Heart left ventricle (tissue), 16 donors: ENCODE measurements at places on chromosomes 3 and 15. TPM values are rescaled to one million over a fixed set of nuclear protein-coding genes. Genes with fewer than 3 reads are reported as not detected.

SPATA12 gene
- 0.20 TPM for total RNA-seq

FAM174B gene
- 15.9 TPM for total RNA-seq

DNASE1L3 gene
- 0.44 TPM for total RNA-seq

OCA2 gene
- total RNA-seq: not detected

FETUB gene
- not detected for total RNA-seq

STRC gene
- total RNA-seq: not detected

DNA sequence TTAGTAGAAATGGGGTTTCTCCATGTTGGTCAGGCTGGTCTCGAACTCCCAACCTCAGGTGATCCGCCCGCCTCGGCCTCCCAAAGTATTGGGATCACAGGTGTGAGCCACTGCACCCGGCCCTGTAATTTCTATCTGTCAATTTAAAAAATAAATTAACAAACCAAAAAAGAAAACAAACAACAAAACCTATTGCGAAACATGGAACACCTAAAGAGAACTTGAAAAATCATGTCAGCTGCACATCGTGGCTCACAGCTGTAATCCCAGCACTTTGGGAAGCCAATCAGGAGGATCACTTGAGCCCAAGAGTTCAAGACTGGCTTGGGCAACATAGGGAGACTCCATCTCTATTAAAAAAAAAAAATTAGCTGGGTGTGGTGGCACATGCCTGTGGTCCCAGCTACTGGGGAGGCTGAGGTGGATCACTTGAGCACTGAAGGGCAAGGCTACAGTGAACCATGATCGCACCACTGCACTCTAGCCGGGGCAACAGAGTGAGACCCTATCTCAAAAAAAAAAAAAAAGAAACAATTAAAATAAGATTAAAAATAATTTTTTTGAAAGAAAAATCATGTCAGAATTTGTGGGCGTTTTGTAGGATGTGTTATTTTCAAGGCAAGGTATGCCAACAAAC, 19.6 kb downstream of the PARP6 start:
- no peak overlapping the region for H3K27ac ChIP-seq
- H3K27me3 ChIP-seq: no peaks in the 10 kb centered on the region
- no peak for DNase-seq
- H3K36me3 ChIP-seq: peaks cover 93% of the 10 kb centered on the region

GRCh38 chr3:2714834-2715233, 395.3 kb downstream of the IL5RA start:
- no peak overlapping the region for H3K27ac ChIP-seq
- H3K4me1 ChIP-seq: no peaks in the 10 kb centered on the region
- H3K36me3 ChIP-seq: no peaks in the 10 kb centered on the region
- H3K27me3 ChIP-seq: no peaks in the 10 kb centered on the region
- no peak overlapping the region for H3K4me3 ChIP-seq
- no peak for DNase-seq

DNA sequence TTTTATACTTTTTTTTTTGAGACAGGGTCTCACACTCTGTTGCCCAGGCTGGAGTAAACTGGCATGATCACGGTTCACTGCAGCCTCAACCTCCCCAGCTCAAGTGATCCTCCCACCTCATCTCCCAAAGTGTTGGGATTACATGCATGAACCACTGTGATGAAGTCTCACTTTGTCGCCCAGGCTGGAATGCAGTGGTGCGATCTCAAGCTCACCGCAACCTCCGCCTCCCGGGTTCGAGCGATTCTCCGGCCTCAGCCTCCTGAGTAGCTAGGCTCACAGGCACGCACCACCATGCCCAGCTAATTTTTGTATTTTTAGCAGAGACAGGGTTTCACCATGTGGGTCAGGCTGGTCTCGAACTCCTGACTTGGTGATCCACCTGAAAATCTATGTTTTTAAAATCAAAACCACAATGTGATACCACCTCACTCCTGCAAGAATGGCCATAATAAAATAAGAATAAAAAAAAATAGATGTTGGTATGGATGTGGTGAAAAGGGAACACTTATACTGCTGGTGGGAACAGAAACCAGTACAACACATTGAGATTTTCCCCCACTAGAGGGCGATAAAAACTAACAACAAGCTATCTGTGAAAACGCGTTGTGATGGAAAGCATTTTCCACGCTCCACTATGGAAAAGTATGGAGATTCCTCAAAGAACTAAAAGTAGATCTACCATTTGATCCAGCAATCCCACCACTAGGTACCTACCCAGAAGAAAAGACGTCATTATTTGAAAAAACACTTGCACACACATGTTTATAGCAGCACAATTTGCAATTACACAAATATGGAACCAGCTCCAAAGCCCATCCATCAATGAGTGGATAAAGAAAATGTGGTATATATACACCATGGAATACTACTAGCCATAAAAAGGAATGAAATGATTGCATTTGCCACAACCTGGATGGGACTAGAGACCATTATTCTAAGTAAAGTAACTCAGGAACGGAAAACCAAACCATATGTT, 26.8 kb upstream of the OCA2 start:
- H3K4me3 ChIP-seq: no peak overlapping the region
- DNase-seq: no peak
- H3K36me3 ChIP-seq: peaks cover 54% of the 10 kb centered on the region

DNA sequence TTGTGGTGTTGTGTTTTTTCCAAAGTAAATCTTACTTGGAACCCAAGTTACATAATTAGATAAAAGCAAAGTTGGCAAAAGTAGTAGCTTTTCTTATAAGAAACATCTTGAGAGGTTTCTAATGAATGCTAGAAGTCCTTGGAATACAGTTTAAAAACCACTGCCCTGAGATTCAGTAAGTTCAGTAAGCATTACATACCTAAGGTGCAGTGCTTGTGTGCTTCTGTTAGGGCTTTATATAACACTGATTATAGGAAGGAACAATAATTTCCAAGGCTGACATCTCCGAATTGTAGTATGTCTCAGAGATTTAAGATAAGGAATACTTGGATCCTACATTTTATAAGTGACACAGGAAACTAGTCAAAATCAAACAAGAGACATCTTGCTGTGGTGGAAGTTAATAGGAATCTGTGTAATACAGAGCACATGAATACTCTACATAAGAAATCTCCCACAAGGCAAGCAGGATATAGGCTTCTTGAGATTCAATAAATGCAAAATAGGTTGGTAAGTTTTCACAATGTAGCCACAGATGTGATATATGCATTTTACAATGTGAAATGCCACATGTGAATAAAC, 268.2 kb downstream of the LSAMP start:
- no peaks in the 10 kb centered on the region for H3K4me1 ChIP-seq
- no peak for DNase-seq
- no peak overlapping the region for H3K4me3 ChIP-seq
- no peaks in the 10 kb centered on the region for H3K36me3 ChIP-seq
- H3K27me3 ChIP-seq: no peaks in the 10 kb centered on the region

DNA sequence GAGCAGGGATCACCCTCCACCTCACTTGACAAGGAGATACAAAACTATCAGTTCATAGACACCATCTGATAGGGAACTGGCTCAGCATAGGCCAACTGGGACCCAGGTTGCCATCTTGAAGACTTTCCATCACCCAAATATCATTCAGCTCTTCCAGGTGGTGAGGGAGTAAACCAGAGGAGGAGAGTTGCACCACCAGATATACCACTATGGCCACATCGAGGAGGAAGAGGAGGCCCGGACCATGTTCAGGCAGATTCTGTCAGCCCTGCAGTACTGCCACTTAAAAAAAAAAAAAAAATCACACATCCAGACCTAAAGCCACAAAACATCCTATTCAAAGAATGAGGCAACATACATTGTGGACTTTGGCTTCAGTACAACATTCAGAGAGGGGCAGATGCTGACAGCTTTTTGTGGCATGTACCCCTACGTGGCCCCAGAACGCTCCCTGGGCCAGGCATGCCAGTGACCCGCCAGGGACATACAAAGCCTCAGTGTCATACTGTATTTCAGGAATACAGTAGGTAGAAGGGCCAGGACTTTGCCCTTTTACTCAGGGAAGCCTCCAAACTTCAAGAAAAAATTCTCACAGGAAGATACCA, 18.4 kb upstream of the EMC3 start:
- no peaks in the 10 kb centered on the region for H3K36me3 ChIP-seq
- no peak overlapping the region for H3K27ac ChIP-seq
- no peaks in the 10 kb centered on the region for H3K27me3 ChIP-seq
- H3K4me3 ChIP-seq: no peak overlapping the region
- H3K4me1 ChIP-seq: peaks cover 13% of the 10 kb centered on the region
- no peak for DNase-seq

DNA sequence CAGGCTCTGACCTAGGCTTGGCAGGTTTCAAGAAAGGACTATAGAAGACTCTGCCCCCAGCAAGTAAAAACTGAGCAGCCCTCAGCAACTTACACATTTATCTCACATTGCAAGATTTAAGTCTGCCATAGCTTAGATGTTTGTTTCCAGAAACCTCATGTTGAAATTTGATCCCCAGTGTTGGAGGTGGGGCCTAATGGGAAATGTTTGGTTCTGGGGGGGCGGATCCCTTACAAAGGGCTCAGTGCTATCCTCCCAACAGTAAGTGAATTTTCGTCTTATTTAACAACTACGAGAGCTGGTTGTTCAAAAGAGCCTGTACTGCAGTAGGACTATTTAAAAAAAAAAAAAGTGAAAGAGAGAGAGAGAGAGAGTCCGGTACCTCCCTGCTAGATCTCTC, 125.2 kb upstream of the PROK2 start:
- H3K4me1 ChIP-seq: no peaks in the 10 kb centered on the region
- DNase-seq: no peak
- no peaks in the 10 kb centered on the region for H3K27me3 ChIP-seq
- H3K36me3 ChIP-seq: no peaks in the 10 kb centered on the region
- H3K4me3 ChIP-seq: no peak overlapping the region
- no peak overlapping the region for H3K27ac ChIP-seq

DNA sequence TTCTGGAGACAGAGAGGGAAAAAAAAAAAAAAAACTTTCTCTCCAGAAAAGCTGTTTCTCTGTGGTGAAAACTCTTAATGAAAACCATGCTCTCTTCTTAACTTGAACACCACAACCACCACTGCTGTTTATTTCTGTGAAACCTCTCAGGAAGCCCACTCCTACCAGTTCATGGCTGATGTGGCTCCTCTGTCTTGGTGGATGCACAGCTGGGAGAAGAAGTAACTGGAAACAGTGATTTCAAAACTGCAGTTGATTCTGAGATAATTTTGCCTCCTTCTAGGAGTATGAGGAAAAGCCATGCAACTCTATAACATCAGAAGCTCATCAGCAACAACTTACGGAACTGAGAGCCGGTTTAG, 40.2 kb upstream of the PYGO1 start:
- H3K4me3 ChIP-seq: no peak overlapping the region
- no peaks in the 10 kb centered on the region for H3K4me1 ChIP-seq
- DNase-seq: no peak
- no peaks in the 10 kb centered on the region for H3K27me3 ChIP-seq
- H3K36me3 ChIP-seq: peaks cover 7% of the 10 kb centered on the region

- no peak for DNase-seq
- no peak overlapping the region for H3K27ac ChIP-seq
- no peak overlapping the region for H3K4me3 ChIP-seq
- H3K4me1 ChIP-seq: no peaks in the 10 kb centered on the region
- H3K27me3 ChIP-seq: no peaks in the 10 kb centered on the region
- H3K36me3 ChIP-seq: no peaks in the 10 kb centered on the region
These were observed 115.2 kb upstream of the PDZRN3 start for GRCh38 chr3:73739791-73740453.

DNA sequence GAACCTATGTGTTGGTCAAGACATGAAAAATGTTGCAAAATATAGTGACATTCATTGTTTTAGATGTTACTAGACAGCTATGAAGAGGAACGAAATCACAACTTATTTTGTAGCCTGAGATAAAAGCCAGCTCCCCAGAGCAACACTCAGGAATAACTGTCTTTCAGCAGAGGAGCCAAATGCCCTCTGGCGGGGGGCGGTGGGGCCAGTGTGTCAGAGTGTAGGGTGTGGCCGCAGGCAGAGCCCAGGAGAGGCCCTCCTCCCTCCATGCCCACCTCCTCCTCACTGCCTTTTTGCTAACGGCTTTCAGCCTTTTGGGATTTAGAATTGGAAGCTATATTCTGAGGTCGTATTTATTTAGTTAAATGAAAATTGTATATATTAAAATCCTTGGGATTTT, 16.9 kb downstream of the APOD start:
- no peak overlapping the region for H3K27ac ChIP-seq
- H3K4me3 ChIP-seq: no peak overlapping the region
- no peaks in the 10 kb centered on the region for H3K27me3 ChIP-seq
- no peak for DNase-seq
- H3K36me3 ChIP-seq: no peaks in the 10 kb centered on the region

DNA sequence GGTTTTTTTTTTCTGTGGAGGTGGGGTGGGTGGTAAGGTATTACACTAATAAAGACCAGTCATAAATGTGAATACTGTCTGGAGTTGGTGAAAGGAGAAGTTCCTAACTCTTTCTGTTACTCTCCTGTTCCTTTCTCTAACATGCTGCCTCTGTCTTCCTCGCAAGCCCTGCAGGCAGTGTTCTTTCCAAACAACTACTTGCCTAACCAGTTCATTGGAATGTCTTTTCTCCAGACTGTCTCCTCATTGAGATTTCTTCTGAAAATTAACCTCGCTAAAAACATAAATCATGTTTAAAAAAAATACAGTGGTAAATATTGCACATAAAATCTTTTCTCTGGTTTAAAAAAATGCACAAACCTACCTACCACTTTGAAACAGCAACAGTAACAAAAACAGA, 135.2 kb downstream of the TP63 start:
- DNase-seq: no peak
- no peak overlapping the region for H3K4me3 ChIP-seq
- H3K27ac ChIP-seq: no peak overlapping the region
- no peaks in the 10 kb centered on the region for H3K27me3 ChIP-seq
- no peaks in the 10 kb centered on the region for H3K4me1 ChIP-seq

- H3K4me1 ChIP-seq: peaks cover 35% of the 10 kb centered on the region
- H3K4me3 ChIP-seq: no peak overlapping the region
- DNase-seq: no peak
- no peaks in the 10 kb centered on the region for H3K27me3 ChIP-seq
- no peaks in the 10 kb centered on the region for H3K36me3 ChIP-seq
These were observed 86.3 kb downstream of the ANP32A start for GRCh38 chr15:68734352-68734751.

GRCh38 chr15:87527416-87527815, 729.1 kb downstream of the NTRK3 start:
- no peak overlapping the region for H3K4me3 ChIP-seq
- no peaks in the 10 kb centered on the region for H3K4me1 ChIP-seq
- H3K27ac ChIP-seq: no peak overlapping the region
- no peaks in the 10 kb centered on the region for H3K27me3 ChIP-seq
- H3K36me3 ChIP-seq: no peaks in the 10 kb centered on the region

DNA sequence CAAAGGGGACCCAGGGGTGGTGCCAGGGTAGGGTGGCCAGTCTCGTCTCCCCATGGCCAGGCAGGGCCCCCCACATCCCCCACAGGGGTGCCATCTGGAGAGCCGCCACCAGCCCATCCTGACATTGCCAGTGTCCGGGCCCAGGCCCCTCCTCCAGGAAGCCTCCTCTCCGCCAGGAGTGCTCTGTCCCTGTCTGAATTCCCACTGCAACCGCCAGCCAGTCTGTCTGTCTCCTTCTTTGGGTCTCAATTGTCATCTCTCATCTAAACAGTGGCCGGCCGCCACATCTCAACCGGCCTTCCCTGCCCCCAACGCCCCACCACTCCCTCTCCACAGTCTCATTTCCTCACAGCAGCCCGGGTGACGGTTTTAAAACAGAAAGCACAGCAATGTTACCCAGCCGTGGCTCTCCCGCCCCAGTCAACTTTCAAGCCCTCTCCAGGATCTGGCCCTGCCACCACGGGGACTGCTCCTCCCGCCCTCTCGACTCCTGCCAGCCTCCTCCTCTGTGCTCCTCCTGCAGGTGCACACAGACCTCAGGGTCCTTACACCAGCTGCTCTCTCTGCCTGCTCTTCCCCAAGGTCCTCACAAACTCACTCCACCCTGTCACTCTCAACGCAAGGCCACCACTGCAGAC, 57.0 kb downstream of the IQSEC1 start:
- no peaks in the 10 kb centered on the region for H3K27me3 ChIP-seq
- H3K4me1 ChIP-seq: peaks cover 58% of the 10 kb centered on the region
- H3K27ac ChIP-seq: peak overlapping the region; percentile 84
- H3K36me3 ChIP-seq: no peaks in the 10 kb centered on the region
